ENCODE measurements at places on chromosomes 6 and 20. TPM values are rescaled to one million over a fixed set of nuclear protein-coding genes. Genes with fewer than 3 reads are reported as not detected.

DNA sequence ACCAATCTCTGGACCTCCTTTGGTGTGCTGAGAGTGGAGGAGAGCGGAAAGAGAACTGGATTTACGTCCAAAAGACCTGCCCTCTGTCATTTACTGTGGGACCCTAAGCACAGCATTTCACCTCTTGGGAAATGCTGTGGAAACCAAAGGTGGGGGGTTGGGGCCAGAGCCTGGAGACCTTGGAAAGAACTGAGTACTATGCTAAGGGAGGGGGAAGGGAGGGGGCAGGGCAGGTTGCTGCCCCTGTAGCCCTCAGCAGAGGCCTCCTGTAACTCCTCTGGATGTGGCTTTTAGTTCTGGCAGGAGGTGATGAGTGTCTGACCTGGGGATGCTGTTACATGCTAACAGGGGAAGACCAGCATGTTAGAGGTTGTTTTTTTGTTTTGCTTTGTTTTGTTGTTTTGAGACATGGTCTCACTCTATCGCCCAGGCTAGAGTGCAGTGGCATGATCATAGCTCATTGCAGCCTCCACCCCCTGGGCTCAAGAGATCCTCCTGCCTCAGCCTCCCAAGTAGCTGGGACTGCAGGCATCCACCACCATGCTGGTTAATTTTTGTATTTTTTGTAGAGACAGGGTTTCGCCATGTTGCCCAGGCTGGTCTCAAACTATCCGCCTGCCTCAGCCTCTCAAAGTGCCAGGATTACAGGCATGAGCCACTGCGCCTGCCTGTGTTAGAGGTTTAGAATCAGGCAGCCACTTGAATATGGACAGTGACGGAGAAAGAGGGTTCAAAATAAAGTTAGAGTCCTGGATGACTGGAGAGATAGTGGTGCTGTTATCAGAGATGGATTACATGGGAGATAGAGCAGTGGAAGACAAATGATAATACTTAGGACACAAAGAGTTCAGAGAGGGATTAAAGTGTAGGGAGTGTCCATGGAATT is 18.4 kb upstream of the PARD6B start:
- DNase-seq: no peak

Gene ADGB
- polyA plus RNA-seq: not detected

DNA sequence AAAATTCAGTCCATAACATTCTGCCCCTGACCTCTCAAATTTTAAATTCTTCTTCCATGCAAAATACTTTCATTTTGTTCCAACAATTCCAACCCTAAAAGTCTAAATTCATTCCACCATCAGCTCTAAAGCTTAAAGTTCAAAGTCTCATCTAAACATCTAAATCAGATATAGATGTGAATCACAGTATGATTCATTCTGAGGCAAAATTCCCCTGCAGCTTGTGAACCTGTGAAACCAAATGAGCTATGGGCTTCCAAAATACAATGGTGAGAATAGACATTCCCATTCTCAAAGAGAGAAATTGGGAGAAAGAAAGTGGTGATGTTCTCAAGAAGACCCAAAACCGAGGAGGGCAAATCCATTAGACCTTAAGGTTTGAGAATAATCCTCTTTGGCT is 309.8 kb downstream of the HIVEP2 start:
- DNase-seq: no peak

- DNase-seq: no peak
Observed at GRCh38 chr6:161890832-161891297, 617.0 kb upstream of the AGPAT4 start.

DNA sequence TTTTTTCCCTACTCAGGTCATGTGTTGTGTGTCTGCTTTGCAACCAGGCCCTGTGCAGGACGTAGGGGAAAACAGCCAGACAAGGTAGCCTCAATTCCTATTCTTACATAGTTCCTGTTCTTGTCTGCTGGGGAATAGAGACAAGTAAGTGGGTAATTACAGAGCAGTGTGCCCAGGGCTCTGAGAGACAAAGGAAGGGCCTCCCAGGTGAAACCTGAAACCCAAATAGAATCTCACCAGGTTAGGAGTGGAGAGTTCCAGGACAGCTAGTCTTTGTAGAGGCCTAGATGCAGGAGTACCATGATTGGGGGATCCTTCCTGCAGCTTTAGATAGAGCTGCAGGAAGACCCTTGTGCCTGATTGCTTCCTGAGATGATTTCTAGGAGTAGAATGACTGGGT is 48.4 kb downstream of the DHX35 start:
- no peak for DNase-seq

- no peak for DNase-seq
Observed at GRCh38 chr20:51104960-51105920, 82.3 kb upstream of the KCNG1 start.

Gene MPC1
- polyA plus RNA-seq: 4.9 TPM

DNA sequence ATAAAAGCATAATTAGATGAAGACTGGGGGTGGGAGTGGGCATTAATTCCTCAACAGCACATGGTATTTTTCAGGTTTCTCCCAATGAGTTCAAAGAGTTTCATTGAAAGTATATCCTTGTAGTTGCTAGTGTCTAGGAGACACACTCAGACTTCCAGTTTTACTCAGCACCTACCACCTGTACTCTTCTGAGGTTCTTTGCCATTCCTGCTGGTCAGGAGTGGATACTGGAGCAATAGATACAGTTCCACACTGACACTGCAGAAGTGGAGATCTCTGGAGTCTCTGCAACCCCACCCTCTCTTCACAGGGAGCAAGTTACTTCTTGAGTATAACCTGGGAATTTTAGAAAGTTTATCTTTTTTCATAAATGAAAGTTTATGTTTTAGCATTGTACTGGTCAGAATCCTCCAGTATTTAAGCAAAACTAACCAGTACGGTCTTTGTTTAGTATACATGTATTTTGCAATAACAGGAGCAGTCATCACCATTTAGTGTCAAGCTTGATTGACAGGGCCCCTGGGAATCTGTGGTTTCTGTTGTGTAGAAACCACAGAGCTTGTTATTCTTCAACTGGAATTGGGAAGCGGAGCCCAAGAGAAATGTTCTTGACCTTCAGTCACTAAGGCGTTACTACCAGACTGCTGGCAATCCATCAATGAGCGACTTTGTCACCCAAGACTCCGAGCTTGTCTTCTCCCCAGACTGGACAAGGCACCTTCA is 148.1 kb downstream of the ZDHHC14 start:
- no peak for DNase-seq

GRCh38 chr6:88365230-88365629 is 199.1 kb upstream of the CNR1 start:
- no peak for DNase-seq

DNA sequence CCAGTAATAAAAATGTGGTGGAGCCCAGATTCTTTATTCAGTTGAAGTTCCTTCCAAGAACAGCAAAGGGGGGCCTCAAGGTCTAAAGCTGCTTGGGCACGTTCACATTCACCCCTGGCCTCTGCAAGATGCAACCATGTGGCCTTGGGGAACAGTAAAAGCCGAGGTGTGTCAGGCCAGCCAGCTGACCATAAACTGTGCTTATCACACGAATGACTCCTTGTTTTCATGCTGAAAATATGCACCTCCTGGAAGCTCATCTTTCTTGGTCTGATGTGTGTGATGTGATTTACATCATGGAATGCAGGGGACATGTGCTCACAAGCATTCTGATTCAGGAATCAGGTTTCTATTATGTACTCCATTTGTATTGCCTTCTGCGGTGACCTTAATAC is 211.6 kb upstream of the MARCKS start:
- no peak for DNase-seq

Gene AIF1
- polyA plus RNA-seq: not detected

- DNase-seq: no peak
Observed at GRCh38 chr6:55082021-55082420, 92.3 kb upstream of the HCRTR2 start.

Gene SNAI1
- polyA plus RNA-seq: 8.0 TPM

Gene SMLR1
- polyA plus RNA-seq: 0.03 TPM
